Esophagus squamous epithelium (tissue), 5 donors: ENCODE measurements at places on chromosomes 3 and 15. TPM values are rescaled to one million over a fixed set of nuclear protein-coding genes. Genes with fewer than 3 reads are reported as not detected.

- DNase-seq = no peak
Measured at GRCh38 chr15:99477791-99478471, 87.9 kb upstream of the MEF2A start.

DNA sequence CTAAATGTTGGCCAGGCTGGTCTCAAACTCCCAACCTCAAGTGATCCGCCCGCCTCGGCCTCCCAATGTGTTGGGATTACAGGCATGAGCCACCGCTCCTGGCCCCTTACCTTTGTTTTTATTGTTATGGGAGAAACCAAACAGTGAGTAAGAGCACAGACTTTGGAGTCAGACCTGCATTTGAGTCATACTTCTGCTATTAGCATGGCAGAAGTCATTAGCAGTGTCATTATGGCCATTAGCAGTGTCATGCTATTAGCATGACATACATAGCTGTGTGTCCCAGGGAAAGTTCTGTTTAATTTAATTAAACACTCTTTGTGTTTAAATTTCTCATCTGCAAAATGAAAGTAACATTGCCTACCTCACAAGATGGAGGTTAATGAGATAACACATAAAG lies 54.8 kb downstream of the SQOR start:
- no peak for DNase-seq

The GABPB1 gene
- total RNA-seq = 19.5 TPM

- DNase-seq = no peak
Measured at GRCh38 chr15:56252386-56252785, 8.7 kb upstream of the RFX7 start.

- no peak for DNase-seq
Measured at GRCh38 chr15:71344316-71344715, 229.0 kb downstream of the THSD4 start.

DNA sequence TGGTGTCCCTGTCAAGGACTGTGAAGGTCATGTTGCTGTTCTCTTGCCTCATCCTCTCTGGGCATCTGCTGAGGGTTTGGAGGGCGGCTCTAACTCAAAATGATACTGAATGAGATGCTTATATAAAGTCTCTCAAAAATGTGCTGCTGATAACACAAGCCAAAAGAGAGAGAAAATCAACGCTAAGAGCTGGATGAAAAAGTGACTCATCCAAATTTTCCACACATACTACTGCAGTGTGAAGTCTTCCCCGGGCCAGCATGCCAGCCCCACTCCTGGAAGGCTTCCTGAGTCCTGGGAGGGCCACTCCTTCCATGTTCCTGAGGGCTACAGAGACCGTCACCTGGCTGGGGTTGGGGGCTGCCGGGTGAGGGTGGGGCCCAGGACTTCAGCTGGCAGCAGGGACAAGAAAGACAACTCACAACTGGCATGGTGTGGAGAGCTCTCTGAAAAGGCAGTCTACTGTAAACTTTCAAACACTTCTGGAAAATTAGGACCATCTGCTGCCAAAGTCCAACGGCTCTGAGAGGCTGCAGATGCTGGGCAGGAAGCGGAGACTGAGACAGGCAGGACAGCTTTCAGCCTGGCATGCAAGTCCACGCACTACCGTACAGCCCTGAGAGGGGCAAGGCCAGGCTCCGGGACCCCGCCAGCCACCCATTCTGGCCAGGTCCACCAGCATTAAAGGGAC lies 200.3 kb downstream of the ADAMTS17 start:
- DNase-seq = no peak

GRCh38 chr3:72320955-72321303 lies 527.3 kb downstream of the SHQ1 start:
- no peak for DNase-seq

GRCh38 chr3:111681661-111682426 lies 86.7 kb upstream of the ZBED2 start:
- no peak for DNase-seq

- DNase-seq = no peak
Measured at GRCh38 chr3:128473180-128473519, 6.5 kb upstream of the DNAJB8 start.

The SLC22A13 gene
- 0.76 TPM for total RNA-seq

GRCh38 chr15:68421115-68421551 lies 10.8 kb downstream of the ITGA11 start:
- no peak for DNase-seq

The SEMA3G gene
- total RNA-seq = 4.6 TPM

GRCh38 chr3:29493109-29493508 lies 212.2 kb downstream of the RBMS3 start:
- no peak for DNase-seq

DNA sequence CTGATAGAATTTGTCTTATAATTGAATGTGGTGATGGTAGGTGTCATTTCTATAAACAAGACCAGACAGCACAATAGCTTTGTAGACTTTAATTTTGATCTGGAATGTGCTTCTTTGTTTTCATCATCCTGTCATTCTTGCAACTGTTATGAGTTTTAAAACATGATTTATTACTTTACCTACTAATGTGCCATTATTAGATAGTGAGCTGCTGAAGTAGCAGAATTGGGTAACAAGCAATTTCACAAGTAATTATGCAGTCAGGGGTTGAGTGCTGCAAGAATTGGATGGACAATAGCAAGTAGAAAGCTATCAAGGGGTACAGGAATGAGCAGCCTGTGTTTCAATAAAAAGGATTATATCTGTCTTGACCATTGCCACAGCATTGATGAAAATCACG lies 975.6 kb downstream of the ROBO1 start:
- no peak for DNase-seq

GRCh38 chr3:141093397-141093796 lies 42.2 kb downstream of the SPSB4 start:
- no peak for DNase-seq

The MUSTN1 gene
- not detected for total RNA-seq

- no peak for DNase-seq
Measured at GRCh38 chr3:157058392-157059071, 101.4 kb downstream of the CCNL1 start.

The SMAD6 gene
- 2.5 TPM for total RNA-seq

- no peak for DNase-seq
Measured at GRCh38 chr3:149957361-149958125, 13.2 kb downstream of the PFN2 start.

- no peak for DNase-seq
Measured at GRCh38 chr3:9238721-9239295, 10.6 kb downstream of the SRGAP3 start.

The SLC2A2 gene
- total RNA-seq = not detected

DNA sequence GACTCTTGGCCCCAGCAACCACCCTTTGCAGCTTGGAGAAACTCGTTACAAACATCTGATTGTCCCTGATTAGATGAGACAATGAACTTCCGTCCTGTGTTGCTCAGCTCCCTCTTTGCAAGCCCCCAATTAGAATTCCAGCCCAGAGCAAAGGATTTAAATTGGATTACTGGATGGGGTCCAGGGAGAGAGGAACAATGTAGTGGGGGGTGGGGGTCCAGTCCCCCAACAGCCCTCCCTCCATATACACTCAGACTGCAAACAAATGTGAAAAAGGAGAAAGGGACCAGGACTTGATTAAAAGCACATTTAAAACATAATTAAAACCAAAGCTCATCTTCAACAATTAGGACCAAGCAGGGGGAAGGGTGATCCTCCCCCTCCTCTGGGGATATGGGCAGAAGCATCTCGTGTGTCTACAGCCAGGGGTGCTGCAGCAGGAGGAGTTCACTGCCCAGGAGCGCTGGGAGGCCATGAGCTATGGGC lies 71.7 kb upstream of the TMEM115 start:
- DNase-seq = no peak

The ERC2 gene
- 0.12 TPM for total RNA-seq

DNA sequence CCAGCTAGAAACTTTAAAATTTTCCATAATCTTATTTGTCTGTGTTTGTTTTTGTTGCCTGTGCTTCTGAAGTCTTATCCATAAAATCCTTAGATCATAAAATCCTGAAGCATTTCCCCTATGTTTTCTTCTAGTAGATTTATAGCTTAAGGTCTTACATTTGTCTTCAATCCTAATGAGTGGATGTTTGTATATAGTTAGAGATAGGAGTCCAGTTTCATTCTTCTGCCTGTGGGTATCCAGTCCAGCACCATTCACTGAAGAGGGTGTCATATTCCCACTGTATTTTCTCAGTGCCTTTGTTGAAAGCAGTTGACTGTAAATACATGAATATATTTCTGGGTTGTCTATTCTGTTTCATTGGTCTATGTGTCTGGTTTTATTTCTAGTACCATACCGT lies 44.8 kb upstream of the SPSB4 start:
- DNase-seq = no peak

GRCh38 chr15:66237513-66238235 lies 15.9 kb downstream of the MEGF11 start:
- no peak for DNase-seq

DNA sequence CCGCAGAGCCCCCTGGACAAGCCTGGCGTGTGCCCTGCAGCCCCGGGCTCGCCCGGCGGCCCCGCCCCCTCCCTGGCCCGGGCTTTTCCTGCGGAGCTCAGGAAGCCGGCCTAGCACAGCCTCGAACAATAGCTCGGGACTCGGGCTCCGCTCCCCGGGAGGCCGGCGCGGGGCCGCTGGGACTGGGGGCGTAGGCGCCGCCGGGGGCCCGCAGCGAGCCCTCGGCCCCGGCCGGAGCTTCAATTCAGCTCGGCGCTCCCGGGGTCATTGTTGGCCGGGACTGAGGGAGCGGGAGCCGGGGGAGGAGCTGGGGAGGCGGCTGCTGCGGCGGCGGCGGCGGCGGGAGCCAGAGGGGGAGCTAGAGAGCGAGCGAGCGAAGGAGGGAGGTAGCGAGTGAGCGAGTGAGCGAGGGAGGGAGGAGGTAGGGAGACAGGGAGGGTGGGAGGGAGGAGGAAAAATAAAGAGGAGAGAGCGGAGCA lies 41.0 kb upstream of the ROPN1 start:
- DNase-seq = no peak

DNA sequence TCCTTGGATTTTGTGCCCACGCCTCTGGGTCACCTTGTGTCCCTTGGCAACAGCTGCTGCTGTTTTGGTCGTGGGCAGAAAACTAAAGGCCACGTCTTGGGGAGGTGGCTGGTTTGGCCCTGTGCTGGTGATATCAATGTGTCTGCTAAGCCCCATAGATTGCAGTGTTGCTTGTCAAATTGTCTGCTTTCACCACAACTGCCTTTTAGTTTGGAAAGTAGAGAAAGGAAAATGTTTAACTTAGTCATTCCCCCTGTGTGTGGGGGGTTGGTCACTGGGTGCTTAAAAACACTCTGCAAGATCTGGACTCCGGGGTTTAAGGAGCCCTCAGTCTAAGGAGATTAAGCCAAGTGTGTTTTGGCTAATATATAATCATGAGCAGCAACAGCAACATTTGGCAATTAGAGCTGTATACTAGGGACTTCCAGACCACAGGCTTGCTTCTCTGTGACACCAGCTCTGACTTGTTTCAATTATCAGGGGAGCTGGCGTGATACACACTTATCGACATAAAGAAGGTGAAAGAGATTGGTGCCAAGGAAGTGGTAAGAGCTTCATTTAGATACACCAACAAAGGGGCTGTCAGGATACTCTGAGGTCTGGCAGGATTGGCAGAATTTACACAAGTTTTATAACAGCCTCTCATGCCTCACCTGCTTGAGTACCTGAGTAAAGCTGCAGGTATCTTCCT lies 3.5 kb downstream of the SMAD3 start:
- DNase-seq = no peak

GRCh38 chr3:140695361-140696061 lies 17.6 kb downstream of the TRIM42 start:
- no peak for DNase-seq

GRCh38 chr3:11698326-11699082 lies 54.8 kb upstream of the VGLL4 start:
- no peak for DNase-seq

The ROPN1 gene
- not detected for total RNA-seq

DNA sequence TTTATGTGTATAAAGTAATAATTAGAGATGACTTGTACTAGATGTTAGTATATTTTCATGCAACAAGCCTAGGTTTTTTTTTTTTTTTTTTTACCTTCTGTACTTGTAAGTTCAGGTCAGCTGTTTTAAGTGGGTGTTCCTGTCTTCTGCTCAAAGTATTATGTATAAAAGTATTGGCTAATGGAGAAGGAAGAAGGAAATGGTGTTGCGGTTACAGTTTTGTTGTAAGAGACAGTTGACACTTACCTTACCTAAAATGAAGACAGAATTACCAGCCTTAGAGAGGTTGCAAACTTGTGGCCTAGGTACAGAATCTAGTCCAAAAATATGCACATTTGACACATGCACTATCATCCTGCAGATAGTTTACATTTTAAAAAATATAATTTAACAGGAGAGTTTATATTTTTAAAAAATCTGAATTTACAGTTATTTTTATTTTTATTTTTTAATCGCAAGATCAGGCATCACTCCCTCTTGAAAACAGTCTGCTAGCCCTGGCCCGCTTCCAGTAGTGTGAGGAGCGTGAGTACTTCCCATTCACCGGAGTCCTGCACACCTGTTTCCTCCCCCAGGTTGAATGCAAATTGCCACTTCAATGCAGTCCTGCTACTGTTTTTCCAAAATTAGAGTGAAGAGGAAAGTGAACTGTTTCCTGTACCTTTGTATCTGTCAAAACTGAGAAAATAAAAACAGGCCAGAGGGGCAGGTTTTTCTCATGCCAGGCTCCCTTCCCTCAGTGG lies 224.3 kb upstream of the SOX2 start:
- no peak for DNase-seq

The NR2E3 gene
- total RNA-seq = 0.19 TPM

GRCh38 chr15:48336940-48337339 lies 5.7 kb downstream of the DUT start:
- DNase-seq = no peak

DNA sequence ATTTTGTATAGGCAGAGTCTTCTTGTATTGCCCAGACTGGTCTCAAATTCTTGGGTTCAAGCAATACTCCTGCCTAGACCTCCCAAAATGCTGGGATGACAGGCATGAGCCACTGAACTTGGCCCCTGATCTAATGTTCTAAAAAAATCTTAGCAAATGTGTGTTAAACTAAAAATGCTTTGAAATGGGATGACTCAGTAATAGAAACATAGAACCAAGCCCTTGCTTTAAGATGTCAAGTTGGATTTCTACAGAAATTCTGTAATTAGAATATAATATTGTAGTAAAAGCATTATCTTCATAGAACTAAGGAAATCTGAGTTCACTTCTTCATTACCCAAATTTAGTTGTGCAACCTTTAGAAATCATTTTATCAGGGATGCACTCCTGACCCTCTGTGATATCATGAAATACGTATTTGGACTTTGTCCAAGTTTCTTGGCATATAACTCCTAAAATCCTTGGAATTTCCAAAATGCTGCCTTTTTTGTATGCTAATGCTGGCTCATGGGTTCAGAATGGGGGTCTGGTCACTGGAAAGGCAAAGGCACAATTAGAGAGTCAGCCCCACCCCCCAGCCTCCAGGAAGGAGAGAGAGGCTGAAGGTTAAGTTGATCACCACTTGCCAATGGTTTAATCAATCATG lies 217.3 kb downstream of the TP63 start:
- DNase-seq = no peak

The RHCG gene
- total RNA-seq = 7,076 TPM

GRCh38 chr15:74333662-74334061 lies 33.8 kb downstream of the CYP11A1 start:
- no peak for DNase-seq

The SERPINI2 gene
- not detected for total RNA-seq
